NCI-H510A treated with DMSO at 0.1 percent for 48 hours (cell line): ENCODE measurements at places on chromosomes 2 and 18.

DNA sequence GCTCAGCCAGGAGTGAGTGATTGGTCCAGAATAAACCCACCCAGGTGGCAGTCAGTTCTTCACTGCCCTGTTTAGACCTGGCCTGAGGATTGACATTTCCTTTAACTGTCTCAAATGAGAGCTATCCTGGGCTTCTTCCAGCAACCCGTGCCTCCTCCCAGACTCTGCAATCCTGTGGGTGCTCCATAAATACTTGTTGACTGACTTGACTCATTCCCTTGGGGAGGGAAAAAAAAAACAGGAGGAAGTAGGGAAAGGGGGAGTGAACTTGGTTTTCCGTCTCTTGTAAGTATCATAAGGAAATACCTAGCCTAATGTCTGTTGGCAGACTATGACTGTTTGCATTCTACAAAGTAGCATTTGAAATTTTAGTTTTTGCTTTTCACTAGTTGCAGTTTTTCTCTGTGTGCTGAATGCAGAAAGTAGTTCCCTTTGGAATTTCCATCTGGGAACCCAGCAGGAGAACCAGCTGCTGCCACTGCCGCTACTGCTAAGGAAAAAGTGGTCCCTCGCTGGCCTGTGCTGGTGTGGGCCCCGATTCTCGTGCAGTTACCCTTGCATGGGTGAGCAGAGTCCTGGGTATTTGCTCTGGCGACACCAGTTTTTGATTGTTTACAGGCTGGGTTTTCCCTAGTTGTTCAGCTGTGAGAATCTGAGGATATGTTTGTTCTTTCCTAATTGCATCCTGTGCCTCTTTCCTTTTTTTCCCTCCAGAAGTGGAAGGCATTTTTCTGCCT, 78.8 kb downstream of the TGOLN2 start:
- no peak for DNase-seq

GRCh38 chr2:47056374-47056773, 98.7 kb downstream of the STPG4 start:
- no peak for DNase-seq

- no peak for DNase-seq
Measured at GRCh38 chr2:205139822-205140463, 542.4 kb upstream of the NRP2 start.

GRCh38 chr2:62624855-62625254, 80.7 kb upstream of the EHBP1 start:
- no peak for DNase-seq
